ENCODE measurements at places on chromosomes 12 and 14. TPM values are rescaled to one million over a fixed set of nuclear protein-coding genes. Genes with fewer than 3 reads are reported as not detected.

GALNT16 gene
- total RNA-seq: 0.33 TPM

KRT3 gene
- not detected for total RNA-seq

DNAH10 gene
- total RNA-seq: 0.04 TPM

TTC6 gene
- total RNA-seq: 0.13 TPM

LMNTD1 gene
- total RNA-seq: 0.08 TPM

ALDH1L2 gene
- total RNA-seq: 15.0 TPM

GRCh38 chr14:100472094-100472455 lies 115.1 kb downstream of the BEGAIN start:
- DNase-seq: no peak

GRCh38 chr12:105658389-105658788 lies 327.9 kb downstream of the C12orf75 start:
- DNase-seq: no peak

- no peak for DNase-seq
Measured at GRCh38 chr12:171743-172676, 41.9 kb downstream of the SLC6A12 start.

GRCh38 chr12:130589540-130590317 lies 126.4 kb downstream of the RIMBP2 start:
- no peak for DNase-seq

DNA sequence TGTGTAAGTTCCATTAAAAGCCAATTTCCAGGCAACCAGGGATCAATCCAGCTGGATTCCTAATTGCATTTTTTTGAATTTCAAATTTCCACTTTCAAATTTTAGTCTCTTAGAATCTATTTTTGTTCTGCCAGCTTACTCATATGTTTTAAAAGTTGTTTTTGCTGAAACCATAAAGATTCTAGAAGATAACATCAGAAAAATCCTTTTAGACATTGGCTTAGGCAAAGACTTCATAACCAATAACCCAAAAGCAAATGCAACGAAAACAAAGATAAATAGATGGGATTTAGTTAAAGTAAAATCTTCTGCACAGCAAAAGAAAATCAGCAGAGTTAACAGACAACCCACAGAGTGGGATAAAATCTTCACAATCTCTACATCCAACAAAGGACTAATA lies 253.3 kb downstream of the AEBP2 start:
- no peak for DNase-seq

GRCh38 chr12:2283480-2283879 lies 230.7 kb downstream of the CACNA1C start:
- no peak for DNase-seq

- no peak for DNase-seq
Measured at GRCh38 chr12:104673696-104674482, 217.1 kb downstream of the CHST11 start.

DNA sequence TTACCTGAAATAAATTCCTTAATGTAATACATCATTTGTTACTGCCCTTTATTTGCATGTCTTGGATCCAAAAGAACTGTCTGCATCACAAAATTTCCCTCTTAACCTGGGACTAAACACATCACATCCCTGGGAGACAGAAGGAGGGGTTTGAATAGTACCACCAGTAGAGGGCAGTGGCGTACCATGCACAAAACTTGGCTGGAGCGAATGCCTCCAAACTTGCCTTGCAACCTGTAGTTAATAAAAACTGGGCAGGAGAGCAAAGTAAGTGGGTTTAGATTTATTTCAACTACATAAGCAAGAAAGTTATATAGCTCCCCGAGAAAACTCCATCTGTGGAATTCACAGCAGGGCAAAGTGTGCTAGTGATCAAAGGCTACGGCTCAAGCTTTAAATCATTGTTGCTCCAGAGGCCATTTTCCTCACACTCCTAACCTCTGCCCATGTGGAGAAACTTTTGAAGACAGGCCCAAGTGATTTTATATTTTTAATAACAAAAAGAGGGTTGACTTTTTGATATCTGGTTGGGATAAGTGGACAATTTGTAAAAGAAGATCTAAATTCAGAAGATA lies 1176.7 kb upstream of the SEL1L start:
- peak; percentile 19 for DNase-seq

DNA sequence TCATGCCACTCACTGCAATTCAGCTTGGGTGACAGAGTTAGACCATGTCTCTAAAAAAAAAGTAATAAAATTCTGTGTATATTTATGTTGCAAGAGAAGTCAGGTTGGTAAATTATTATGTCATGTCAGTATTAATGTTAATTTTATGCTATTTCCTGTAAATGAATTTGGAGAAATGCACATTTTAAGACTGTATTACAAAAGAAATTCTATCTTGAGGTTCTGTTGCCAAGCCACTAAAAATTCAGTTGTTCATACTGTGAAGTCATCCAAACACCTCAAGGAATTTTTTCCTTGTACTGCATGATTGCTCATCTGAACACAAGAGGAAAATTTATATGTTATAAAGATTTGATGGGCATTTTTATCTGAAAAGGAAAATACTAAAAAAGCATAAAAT lies 23.3 kb upstream of the HMGA2 start:
- no peak for DNase-seq

GRCh38 chr12:77402716-77403115 lies 337.3 kb upstream of the E2F7 start:
- DNase-seq: no peak
